ENCODE measurements at places on chromosomes 13 and 19. TPM values are rescaled to one million over a fixed set of nuclear protein-coding genes. Genes with fewer than 3 reads are reported as not detected.
A peak's percentile ranks its signal among the peaks of the same experiment; 100 is the strongest.

Gene KLK15
- not detected for total RNA-seq

- H3K4me3 ChIP-seq = no peak overlapping the region
- peaks cover 3% of the 10 kb centered on the region for H3K36me3 ChIP-seq
- peak overlapping the region; percentile 87 for H3K27ac ChIP-seq
- H3K4me1 ChIP-seq = peaks cover 60% of the 10 kb centered on the region
- no peaks in the 10 kb centered on the region for H3K27me3 ChIP-seq
Measured at GRCh38 chr19:3057275-3057714, 5.0 kb downstream of the TLE5 start.

DNA sequence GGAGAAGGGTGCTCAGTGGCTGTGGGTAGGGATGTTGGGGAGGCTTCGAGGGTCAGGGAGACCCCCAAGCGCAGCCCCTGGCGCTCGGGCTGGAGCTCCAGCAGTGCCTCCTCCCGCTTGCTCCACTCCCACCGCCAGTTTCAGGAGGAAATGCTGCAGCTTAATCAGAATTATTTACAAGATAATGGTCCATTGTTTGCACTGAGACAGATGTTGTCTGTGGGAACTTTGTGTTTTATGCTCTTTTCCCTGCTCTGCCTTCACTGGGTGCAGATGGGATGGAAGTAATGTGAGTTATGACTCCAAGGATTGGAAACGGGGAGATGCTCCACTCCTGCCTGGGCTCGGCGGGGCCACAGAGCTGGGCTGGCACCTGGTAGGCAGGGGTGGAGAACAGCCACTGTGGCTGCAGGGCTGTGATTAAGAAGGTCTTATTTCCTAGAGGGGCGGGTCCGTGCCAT lies 192.4 kb downstream of the ZNF536 start:
- no peak for DNase-seq
- H3K4me1 ChIP-seq = no peaks in the 10 kb centered on the region
- no peaks in the 10 kb centered on the region for H3K36me3 ChIP-seq
- H3K27ac ChIP-seq = no peak overlapping the region
- no peaks in the 10 kb centered on the region for H3K27me3 ChIP-seq

DNA sequence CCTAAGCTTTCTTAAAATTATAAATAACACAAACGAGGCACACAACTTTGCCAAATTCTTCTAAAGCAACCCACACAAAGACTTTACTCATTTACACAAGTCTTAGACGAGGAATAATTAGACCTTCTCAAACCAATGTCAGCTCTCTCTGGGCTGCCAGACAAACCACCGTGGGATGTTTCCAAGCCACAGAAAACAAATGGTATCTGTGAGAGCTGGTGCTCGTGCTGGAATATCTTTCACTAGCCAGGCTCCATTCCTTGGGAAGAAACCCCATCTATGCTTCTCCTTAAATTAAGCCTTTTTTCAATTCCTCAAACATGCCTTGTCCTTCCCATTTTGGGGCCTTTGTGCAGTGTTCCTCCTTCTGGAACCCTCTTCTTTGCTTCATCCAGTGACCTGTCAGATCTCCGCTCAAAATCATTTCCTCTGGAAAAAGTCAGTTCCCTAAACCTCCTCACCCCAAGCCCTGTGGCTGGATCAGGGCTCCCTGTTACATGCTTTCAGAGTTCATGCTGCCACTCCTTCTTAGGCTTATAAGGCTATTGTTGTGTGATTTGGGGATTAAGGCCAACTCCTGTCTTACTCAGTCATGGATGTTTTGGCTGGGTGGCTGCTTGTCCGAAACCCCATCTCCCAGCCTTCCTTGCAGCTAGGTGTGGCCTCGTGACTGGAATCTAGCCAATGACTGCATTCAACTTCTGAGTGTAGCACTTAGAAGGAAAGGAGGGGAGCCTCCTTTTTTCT lies 64.2 kb upstream of the GTF2F2 start:
- H3K4me1 ChIP-seq = peaks cover 22% of the 10 kb centered on the region
- no peaks in the 10 kb centered on the region for H3K36me3 ChIP-seq
- no peak overlapping the region for H3K4me3 ChIP-seq
- H3K27me3 ChIP-seq = no peaks in the 10 kb centered on the region

DNA sequence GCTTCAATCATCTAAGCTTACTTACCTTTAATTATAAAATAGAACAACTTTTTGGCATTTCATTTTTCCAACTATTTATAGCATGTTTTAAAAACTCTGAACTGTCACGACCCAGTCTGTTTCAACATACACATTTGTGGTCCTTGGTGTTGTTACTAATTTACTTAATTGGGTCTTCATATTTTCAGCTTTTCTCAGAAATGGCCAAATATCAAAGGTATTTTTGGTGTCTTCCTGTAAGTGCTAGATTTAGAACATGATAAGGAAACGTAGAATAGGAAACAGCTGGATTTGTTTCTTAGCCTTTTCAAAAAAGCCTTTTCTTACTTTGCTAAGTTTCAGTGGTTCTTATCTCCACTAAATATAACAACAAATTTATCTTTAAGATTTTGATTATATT lies 11.4 kb downstream of the LPAR6 start:
- H3K4me3 ChIP-seq = no peak overlapping the region
- no peaks in the 10 kb centered on the region for H3K36me3 ChIP-seq
- DNase-seq = no peak
- H3K4me1 ChIP-seq = peaks cover 58% of the 10 kb centered on the region

Gene IFT88
- total RNA-seq = 3.4 TPM

GRCh38 chr19:33124207-33125098 lies 7.5 kb upstream of the WDR88 start:
- no peak overlapping the region for H3K27ac ChIP-seq
- no peak for DNase-seq
- no peak overlapping the region for H3K4me3 ChIP-seq
- no peaks in the 10 kb centered on the region for H3K4me1 ChIP-seq
- H3K36me3 ChIP-seq = no peaks in the 10 kb centered on the region
- no peaks in the 10 kb centered on the region for H3K27me3 ChIP-seq

DNA sequence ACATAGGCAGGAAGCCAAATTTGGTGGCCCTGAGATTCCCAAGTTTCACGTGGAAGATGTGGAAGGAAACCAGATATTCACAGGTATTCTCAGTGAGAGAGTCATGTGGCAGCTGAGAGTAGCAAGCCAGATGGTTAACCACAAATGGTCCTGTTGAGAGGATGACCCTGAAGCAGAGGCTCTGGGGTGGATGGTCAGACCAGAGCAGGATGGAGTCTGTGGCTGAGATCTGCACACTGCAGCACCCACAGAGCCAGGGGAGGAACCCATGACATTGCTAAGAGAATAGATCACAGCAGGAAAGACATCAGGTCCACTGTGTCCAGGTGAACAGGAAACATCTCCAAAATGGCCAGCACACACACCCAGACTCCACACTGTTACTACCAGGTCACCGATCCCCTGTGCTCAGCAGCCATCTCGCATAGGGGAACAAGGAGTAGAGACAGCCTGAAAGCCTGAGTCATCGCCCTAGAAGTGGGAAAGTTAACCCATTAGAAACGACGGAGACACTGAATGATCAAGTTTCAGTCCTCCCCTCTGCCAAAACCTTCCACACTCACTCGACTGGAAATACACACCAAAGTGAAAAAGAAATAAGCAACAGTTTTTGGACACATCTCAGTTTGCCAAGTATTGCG lies 160.0 kb downstream of the RBM26 start:
- H3K27me3 ChIP-seq = no peaks in the 10 kb centered on the region
- no peak overlapping the region for H3K4me3 ChIP-seq
- H3K27ac ChIP-seq = no peak overlapping the region
- H3K36me3 ChIP-seq = no peaks in the 10 kb centered on the region
- no peak for DNase-seq

Gene URAD
- 195 TPM for total RNA-seq

GRCh38 chr19:19514215-19514657 lies 1.1 kb downstream of the TSSK6 start:
- H3K36me3 ChIP-seq = no peaks in the 10 kb centered on the region
- peak; percentile 60 for DNase-seq
- H3K27me3 ChIP-seq = no peaks in the 10 kb centered on the region
- no peak overlapping the region for H3K27ac ChIP-seq
- H3K4me3 ChIP-seq = no peak overlapping the region

- H3K27ac ChIP-seq = peak overlapping the region; percentile 82
- DNase-seq = peak; percentile 60
- H3K27me3 ChIP-seq = peaks cover 18% of the 10 kb centered on the region
Measured at GRCh38 chr19:55486971-55487923, 989 bp upstream of the SSC5D start.

- H3K27me3 ChIP-seq = no peaks in the 10 kb centered on the region
- H3K36me3 ChIP-seq = no peaks in the 10 kb centered on the region
- no peak for DNase-seq
- H3K4me1 ChIP-seq = no peaks in the 10 kb centered on the region
- peak overlapping the region; percentile 52 for H3K27ac ChIP-seq
Measured at GRCh38 chr19:38718747-38719543, 25.3 kb downstream of the CAPN12 start.

- H3K27me3 ChIP-seq = no peaks in the 10 kb centered on the region
- H3K36me3 ChIP-seq = no peaks in the 10 kb centered on the region
- no peaks in the 10 kb centered on the region for H3K4me1 ChIP-seq
- DNase-seq = no peak
- H3K4me3 ChIP-seq = no peak overlapping the region
- no peak overlapping the region for H3K27ac ChIP-seq
Measured at GRCh38 chr13:96490496-96490989, 400.6 kb downstream of the HS6ST3 start.

Gene FGF22
- not detected for total RNA-seq

DNA sequence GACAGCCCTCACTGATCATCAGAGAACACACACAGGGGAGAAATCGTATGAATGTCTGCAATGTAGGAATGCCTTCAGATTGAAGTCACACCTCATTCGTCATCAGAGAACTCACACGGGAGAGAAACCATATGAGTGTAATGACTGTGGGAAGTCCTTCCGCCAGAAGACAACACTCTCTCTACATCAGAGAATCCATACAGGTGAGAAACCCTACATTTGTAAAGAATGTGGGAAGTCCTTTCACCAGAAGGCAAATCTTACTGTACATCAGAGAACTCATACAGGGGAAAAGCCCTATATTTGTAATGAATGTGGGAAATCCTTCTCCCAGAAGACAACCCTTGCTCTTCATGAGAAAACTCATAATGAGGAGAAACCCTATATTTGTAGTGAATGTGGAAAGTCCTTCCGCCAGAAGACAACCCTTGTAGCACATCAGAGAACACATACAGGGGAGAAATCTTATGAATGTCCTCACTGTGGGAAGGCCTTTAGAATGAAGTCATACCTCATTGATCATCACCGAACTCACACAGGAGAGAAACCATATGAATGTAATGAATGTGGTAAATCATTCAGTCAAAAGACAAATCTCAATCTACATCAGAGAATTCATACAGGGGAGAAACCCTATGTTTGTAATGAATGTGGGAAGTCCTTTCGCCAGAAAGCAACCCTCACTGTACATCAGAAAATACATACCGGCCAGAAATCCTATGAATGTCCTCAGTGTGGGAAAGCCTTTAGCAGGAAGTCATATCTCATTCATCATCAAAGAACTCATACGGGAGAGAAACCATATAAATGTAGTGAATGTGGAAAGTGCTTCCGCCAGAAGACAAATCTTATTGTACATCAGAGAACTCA lies 32.5 kb downstream of the ZNF567 start:
- H3K4me1 ChIP-seq = no peaks in the 10 kb centered on the region
- no peak for DNase-seq
- peaks cover 77% of the 10 kb centered on the region for H3K36me3 ChIP-seq
- no peak overlapping the region for H3K4me3 ChIP-seq
- H3K27me3 ChIP-seq = no peaks in the 10 kb centered on the region

DNA sequence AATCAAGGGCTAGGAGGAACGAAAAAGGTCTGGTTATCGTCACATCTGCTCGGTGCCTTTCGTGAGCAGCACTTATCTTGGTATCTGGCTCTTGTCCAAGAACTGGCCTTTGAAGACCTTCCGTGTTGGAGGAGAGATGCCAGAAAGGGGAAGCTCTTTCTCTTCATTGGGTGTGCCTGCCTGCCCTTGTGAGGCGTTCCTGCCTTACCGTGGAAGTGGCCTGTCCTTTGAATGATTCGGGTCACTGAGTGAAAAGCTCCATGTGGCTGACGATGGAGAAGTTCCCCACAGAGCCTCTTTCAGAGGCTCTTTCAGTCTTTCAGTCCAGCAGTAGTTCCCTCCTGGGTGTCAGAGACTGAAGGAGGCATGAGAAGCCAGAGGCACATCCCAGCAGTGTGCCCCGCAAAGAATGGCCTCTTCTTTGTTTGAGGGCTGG lies 121.5 kb upstream of the SLC10A2 start:
- H3K27me3 ChIP-seq = no peaks in the 10 kb centered on the region
- no peak overlapping the region for H3K27ac ChIP-seq
- no peak for DNase-seq
- H3K4me3 ChIP-seq = no peak overlapping the region
- H3K4me1 ChIP-seq = no peaks in the 10 kb centered on the region
- H3K36me3 ChIP-seq = no peaks in the 10 kb centered on the region

Gene ZSCAN5A
- total RNA-seq = 15.2 TPM

GRCh38 chr19:14023404-14024235 lies 4.3 kb upstream of the RLN3 start:
- no peaks in the 10 kb centered on the region for H3K36me3 ChIP-seq
- peak overlapping the region; percentile 46 for H3K27ac ChIP-seq
- H3K4me3 ChIP-seq = no peak overlapping the region
- H3K4me1 ChIP-seq = peaks cover 8% of the 10 kb centered on the region
- no peaks in the 10 kb centered on the region for H3K27me3 ChIP-seq

Gene LCP1
- total RNA-seq = 17.5 TPM

DNA sequence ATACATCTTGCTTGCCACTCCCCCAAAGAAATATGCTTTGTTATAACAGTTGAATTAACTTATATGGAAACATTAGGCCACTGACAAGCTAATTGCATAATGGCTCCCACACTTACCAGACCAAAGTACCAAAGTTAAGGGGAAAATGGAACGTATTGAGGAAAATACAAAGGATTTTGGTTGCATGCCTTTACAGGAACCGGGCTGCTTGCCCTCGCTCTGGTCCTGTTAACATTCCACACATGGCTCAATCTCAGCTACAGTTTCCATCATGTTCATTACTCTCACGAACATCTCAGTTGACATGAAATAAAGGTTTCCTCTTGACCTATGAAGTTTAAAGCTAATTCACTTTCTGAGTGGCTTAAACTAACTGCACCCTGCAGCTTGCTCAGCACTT lies 220.7 kb upstream of the RXFP2 start:
- DNase-seq = no peak
- H3K27ac ChIP-seq = no peak overlapping the region
- no peaks in the 10 kb centered on the region for H3K27me3 ChIP-seq
- no peak overlapping the region for H3K4me3 ChIP-seq

DNA sequence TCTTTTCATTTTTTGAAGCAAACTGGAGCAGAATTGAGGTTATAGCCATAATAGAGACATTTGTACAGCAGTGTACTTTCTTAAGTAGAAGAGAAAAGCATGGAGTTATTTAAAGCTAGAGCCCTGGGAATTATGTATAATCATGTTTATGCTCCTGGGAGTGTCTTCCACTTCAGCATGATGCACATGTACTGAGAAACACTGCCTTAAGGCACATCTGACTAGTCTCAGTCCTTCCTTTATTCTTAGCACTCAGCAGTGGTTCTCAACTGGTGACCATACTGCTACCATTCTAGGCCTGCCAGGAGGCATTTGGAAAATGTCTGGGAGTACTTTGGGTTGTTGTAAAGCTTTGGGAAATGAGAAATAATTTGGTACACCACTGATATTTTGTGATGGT lies 45.8 kb downstream of the VWA8 start:
- no peaks in the 10 kb centered on the region for H3K4me1 ChIP-seq
- H3K27me3 ChIP-seq = no peaks in the 10 kb centered on the region
- no peak overlapping the region for H3K4me3 ChIP-seq
- H3K27ac ChIP-seq = no peak overlapping the region

Gene PDE4C
- total RNA-seq = 3.0 TPM

Data from transverse colon (tissue), 4 donors.